MM.1S (cell line): ENCODE measurements at places on chromosomes 4 and X.

DNA sequence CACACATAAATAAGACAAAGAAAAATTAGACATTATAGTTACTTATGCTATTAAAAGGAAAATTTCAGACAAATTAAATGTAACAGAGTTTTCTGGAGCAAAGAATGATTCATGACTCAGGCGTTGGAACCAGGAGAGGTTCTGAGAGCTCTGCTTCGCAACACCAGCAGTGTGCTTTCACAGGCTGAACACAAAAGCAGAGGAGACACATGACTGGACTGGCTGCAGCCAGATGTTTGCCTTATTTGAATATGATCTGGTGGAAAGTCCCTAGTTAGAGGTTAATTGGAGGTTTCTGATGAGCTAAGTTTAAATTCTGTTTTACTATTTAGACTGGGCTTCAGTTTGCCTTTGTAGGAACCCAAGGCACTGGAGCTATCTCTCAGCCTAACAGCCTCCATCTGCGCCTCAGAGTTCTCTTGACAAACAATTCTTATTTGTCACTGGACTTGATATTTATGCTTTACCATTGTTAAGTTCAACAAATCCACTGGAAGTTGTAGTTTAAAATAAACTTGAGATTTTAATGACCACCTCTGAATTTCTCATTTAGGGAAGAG lies 16.2 kb downstream of the BOD1L1 start:
- DNase-seq: peak; percentile 95

DNA sequence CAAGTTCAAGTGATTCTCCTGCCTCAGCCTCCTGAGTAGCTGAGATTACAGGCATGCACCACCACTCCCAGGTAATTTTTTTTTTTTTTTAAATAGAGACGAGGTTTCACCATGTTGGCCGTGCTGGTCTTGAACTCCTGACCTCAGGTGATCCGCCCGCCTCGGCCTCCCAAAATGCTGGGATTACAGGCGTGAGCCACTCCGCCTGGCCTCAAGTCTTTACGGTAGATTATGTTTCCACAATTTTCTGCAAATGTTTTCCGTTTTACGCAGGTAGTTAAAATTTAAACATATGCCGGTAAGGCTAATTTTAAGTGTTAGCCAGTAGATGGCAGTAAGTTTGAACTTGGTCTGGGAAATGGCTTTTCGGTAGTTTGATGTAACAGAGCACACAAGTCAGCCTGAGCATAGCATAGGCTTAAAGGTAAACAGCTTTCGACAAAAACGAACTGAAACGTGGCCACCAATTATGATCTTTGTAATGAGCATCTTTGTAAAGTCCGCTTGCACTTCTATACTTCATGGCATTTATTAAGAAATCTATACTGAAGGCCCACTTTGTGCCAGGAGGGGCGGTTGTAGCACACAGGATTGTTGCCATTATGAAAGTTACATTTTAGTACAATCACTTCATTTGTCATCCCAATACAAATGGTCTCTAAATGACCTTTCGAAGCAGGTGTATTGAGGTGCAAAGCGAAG lies 31.1 kb downstream of the CCKAR start:
- DNase-seq: peak; percentile 65

DNA sequence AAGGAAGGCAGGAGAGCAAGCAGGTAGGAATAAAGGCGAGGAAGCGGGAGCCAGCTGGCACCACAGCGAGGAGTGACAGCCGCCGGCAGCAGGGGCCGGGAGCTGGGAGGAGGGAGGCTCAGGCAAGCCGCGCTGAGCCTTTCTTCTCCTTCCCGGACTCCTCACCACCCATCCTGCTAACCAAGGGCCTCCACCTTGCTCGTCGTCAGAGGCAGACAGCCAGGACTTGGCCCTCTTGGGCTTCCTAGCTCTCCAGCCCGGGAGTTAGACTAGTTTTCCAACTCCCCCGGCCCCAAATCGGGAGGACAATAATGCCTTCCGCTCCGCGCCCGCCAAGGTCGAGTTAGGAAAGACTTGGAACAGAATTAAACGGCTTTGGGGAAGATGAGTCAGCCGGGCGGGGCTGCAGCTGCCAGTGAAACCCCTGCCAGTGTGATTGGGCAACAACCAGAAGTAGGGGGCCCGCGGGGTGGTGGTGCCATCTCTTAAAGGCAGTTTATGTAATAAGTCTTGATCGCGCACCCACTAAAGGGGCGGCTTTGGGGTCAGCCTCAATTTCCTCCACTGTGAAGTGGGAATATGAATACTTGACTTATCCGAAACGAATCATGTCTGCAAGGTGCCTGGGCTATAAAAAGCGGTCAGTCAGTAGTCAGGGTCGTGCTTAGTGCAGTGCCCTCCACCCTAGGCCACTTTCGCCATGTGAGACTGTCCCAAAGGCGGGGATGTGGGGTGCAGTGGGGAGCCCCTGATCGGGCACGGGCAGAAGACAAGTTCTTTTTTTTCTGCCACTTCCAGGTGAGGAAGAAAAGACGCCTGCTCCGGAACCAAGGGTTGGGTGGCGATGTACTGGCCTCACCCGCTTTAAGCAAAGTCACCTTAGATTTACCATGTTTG lies 6.7 kb upstream of the HSD17B10 start:
- DNase-seq: no peak

- no peak for DNase-seq
Measured at GRCh38 chrX:150234126-150234525, 129.0 kb upstream of the MAMLD1 start.

DNA sequence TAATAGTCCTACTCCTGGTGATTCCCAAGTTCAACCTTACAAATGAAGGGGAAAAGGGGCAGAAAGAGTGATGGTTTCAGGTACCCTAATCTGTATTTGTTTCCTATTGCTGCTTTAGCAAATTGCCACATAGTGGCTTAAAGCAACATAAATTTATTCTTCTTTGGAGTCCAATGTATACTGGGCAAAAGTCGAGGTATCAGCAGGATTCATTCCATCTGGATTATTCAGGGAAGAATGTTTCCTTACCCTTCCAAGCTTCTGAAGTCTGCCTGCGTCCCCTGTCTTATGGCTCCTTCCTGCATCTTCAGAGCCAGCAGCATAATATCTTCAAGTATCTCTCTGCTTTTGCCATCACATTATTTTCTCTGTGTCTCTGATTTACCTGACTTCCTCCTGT lies 10.3 kb upstream of the BST1 start:
- no peak for DNase-seq

DNA sequence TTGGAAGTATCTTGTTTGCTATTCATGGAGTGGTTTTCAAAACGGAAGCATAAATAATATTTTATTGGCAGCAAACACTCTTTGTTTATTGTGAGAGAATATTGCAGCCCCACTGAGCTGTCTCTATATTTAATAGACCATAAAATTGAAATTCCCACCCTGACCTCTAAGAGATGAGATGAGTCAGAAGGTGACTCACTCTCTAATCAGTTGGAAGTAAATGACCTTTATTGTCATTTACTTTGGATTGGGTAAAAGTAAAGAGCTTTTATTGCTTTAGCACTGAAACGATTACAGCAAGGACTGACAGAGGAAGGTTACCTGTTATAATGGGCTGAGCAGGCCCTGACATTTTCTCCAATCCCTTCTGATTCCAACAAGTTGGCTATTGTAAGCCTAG lies 55.0 kb downstream of the SYTL5 start:
- DNase-seq: no peak

- no peak for DNase-seq
Measured at GRCh38 chr4:174438711-174439110, 83.6 kb downstream of the HPGD start.

DNA sequence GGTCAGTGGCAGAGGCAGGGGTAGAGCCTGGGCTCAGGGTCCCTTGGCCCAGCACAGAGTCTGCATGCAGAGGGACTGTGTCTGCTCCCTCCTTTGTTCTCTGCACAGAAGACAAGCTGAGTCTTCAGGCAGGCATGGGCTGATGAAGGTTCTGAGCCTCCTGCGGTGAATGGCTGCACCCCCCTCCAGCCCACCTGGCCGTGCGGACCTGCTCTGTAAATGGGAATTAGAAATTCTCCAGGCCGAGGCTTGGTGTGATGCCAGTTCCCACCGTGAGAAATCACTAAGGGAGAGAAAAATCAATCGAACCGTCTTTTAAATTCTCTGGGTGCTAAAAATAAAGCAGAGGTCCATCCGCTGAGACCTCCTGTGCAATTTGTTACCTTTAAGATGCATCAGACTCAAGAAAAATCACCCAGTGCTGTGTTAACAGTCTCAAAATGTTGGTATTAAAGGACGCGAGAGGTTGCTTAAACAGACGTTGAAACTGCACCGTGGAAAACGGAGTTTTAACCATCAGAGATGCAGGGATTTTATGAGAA lies 96.0 kb downstream of the WFS1 start:
- no peak for DNase-seq

- DNase-seq: no peak
Measured at GRCh38 chr4:131638781-131639180, 1510.3 kb upstream of the PCDH10 start.

DNA sequence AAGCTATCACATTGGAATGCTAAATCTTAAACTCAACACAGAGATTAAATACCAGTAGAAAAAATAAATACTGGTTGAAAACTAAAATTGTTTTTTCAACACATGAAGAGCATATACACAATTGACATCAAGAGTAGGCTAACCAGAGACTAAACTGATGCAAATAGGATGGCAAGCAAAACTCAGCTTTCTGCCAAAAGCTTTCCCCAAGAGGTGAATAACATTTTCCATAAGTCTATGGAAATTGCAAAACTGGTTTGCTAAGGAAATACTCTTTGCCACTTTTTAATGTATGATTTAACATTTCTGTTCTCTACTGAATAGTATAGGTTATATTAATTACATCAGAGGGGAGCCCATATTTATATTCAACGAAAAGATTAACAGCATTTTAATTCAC lies 23.8 kb downstream of the IQCM start:
- DNase-seq: no peak

GRCh38 chrX:23803931-23804381 lies 21.0 kb downstream of the SAT1 start:
- no peak for DNase-seq

GRCh38 chr4:6909970-6910339 lies 329 bp downstream of the TBC1D14 start:
- DNase-seq: peak; percentile 26

DNA sequence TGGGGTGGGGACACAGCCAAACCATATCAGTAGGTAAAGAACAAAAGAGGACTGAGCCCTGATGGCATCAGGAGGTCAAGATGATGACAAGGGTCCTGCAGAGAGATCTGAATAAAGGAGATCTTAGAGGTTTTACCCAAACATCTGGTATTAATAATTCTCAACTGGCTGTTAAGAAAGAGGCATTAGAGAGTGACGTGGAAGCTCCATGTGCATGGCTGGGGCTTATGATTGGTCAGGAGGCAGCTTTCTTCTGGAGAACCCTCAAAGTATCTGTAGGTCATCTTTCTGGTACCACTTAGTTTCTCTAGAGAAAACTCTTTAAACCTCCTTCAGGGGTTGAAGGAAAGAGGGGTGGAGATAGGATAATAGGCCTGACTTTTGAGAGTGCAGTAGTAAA lies 18.7 kb downstream of the MGST2 start:
- DNase-seq: no peak

DNA sequence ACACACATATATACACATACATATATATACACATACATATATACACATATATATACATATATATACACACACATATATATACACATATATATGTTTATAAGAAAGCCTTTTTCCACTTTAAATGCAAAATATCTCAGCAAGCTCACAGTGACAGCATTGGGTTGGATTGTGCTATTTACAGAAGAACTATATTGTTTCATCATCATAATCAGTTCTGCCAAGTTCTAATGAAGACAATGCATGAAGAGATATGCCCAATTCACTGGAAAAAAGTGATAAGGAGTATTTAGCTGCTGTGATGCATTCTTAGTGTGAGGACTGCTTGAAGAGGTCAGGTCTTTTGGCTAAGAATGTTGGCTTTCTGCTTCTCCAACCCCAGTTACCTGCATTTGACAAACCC lies 54.4 kb downstream of the RNF150 start:
- no peak for DNase-seq

DNA sequence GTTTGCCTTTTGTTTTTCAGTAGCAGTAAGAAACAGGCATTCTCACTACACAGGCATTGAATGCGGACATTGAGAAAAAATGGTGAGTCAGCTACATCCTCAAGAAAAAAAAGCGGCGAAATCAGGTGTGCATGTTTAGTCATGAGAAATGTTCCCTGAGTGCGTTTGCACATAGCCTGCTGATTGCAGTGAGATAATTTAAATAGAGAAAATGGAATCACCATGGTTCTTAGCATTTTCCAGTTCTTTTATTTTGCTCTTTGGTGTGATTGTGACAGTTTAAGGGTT lies 54.1 kb upstream of the CLDN34 start:
- no peak for DNase-seq

DNA sequence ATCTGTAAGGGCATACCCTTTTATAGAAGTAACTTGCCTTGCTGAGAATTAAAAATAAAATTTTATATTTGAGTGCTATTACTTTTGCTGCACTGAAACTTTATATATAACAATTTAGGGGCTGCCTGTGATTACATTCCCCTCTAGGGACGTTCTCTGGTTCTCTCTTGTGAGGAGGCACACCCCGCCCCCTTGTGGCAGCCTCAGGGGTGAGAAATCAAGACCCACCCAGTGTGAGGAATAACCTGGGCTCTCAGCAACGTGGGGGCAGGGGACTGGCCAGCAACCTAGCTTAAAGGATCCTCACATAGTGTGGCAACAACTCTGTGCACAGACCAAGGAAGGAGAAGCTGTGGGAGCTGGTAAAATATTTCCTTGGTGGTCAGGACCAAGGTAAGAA lies 43.7 kb downstream of the MAGEA9 start:
- peak; percentile 31 for DNase-seq

DNA sequence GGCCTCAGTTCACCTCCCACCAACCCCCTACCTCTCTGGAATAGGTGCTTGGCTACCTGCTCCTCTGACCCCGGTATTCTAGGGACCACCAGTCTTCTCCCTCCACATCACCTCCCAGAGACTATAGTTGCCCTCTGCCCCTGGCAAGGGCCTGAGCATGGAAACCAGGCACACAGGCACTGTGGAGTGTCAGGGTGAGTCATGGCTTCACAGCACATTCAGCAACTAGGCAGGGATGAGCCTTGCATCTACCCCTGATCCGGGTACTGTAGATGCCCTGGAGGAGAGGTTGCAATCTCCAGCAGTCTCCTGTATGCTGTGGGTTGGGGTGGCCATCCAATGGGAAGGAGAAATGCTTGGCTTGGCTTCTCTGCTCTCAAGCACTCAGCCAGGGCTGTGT lies 472.7 kb downstream of the IDS start:
- DNase-seq: no peak

GRCh38 chr4:61985426-61985825 lies 785.3 kb downstream of the ADGRL3 start:
- no peak for DNase-seq

DNA sequence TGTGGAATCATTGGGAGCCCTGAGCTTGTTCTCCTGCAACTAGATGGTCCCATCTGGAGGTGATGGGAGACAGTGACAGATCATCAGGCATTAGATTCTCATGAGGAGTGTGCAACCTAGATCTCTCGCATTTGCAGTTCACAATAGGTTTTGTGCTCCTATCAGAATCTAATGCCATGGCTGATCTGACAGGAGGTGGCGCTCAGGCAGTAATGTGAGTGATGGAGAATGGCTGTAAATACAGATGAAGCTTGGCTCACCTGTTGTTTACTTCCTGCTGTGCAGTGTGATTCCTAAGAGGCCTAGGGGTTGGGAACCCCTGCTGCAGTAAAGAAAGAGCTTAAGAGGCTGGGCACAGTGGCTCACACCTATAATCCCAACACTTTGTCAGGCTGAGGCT lies 42.2 kb upstream of the PUDP start:
- DNase-seq: no peak

GRCh38 chr4:84740057-84740456 lies 157.1 kb downstream of the CDS1 start:
- DNase-seq: no peak

- no peak for DNase-seq
Measured at GRCh38 chr4:145909281-145909715, 29.3 kb downstream of the ZNF827 start.
